ENCODE measurements at places on chromosomes 1 and 21. TPM values are rescaled to one million over a fixed set of nuclear protein-coding genes. Genes with fewer than 3 reads are reported as not detected.

The FOXO6 gene
- total RNA-seq = 1.7 TPM

The LCE6A gene
- total RNA-seq = not detected

The RUNX3 gene
- total RNA-seq = 2.0 TPM

The ITLN2 gene
- total RNA-seq = not detected

The PPP1R12B gene
- total RNA-seq = 271 TPM

GRCh38 chr1:174204697-174205308 lies 45.5 kb downstream of the RABGAP1L start:
- no peak for DNase-seq

GRCh38 chr1:206651958-206652890 lies 16.9 kb downstream of the DYRK3 start:
- DNase-seq = no peak

- no peak for DNase-seq
Observed at GRCh38 chr1:30715216-30715615, 8.2 kb downstream of the MATN1 start.

DNA sequence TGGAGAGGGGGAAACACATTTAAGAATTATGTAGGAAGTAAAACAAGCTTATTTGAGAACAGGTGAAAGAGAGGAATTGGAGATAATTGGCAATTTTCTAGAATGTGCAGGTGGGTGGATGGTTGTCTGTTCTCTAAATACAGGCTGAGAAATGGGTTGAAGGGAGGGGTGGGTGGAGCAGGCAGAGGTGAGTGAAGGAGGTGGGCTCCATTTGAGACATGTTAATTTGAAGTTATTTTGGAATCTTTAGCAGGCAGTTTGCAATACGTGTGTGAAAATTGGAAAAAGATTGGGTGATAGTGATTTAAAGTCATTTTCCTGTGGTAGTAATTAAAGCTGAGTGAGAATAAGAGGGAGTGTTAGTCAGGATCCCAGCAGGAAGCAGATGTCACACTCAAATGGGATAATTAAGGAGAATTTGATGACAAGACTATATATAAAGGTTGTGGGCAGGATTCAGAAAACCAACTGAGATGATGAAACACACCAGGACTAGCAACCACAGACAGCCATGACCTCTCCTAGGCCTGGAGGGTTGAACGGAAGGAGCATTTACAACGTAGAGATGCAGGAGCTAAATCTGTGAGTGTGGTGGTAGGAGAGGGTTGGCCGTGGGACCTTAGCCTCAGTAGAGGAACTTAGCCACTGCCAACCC lies 40.6 kb downstream of the CHRM3 start:
- no peak for DNase-seq

GRCh38 chr1:12610305-12610935 lies 7.6 kb downstream of the DHRS3 start:
- DNase-seq = no peak

DNA sequence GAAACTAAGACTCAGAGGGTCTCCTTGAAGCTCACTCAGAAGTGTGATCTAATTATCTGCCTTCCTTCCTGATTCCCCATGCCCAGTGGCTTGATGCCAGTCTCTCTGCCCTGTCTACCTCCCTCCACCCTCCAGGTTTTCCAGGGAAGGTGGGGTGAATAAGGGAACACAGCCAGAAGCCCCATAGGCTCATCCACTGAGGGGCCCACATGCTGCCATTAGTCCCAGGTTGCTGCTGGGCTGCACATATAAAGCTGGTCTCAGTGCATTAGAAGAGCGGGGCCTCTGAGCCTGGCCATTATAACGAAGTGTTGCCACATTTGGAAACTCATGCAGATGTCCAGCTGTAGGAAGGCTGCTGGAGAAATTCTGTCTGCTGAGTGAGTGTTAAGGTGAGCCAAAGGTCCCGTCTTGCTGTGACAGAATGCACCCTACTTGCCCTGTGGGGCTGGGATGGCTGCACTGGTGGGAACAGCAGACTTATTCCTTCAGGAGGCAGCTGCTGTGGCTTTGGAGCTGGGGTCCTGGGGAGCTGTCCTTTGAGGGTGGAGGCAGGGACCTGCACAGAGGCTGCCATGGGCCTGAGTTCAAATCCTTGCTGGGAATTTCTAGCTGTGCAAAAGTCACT lies 2.9 kb downstream of the ADORA1 start:
- DNase-seq = peak; percentile 48

- no peak for DNase-seq
Observed at GRCh38 chr1:207239874-207240273, 81.6 kb upstream of the CD55 start.

DNA sequence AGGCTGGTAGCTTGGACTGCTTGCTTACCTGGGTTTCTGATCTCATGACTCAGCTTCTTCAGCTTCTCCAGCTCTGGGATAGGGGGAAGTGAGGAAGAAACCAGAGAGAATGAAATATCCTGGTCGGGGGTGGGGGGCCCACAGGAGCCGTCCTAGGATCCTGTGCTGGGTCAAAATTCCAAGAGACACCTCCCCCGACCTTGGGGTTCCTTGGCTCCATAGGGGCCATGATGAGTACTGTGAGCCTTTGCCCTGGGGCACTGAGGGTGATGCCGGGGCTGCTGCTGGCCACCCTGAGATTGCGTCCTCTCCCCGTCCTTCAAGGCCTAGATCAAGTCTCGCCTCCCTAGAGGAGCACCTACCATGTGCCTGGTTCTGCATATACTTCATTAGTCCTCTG lies 40.0 kb downstream of the MYOM3 start:
- DNase-seq = no peak

- DNase-seq = no peak
Observed at GRCh38 chr1:223264529-223264928, 99.4 kb downstream of the SUSD4 start.

DNA sequence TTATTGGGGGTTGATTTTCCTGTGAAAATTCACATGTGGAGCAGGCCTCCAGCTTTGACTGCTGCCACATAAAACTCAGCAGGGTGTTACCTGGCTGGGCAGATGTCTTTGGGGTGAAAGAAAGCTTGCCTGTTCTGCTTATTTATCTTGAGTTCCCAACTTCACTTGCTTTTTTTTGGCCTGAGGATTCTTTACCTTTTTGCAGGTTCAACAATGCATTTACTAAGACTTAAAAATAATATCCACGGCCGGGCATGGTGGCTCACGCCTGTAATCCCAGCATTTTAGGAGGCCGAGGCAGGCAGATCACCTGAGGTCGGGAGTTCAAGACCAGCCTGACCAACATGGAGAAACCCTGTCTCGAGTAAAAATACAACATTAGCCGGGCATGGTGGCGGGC lies 509.1 kb downstream of the KIF26B start:
- no peak for DNase-seq

DNA sequence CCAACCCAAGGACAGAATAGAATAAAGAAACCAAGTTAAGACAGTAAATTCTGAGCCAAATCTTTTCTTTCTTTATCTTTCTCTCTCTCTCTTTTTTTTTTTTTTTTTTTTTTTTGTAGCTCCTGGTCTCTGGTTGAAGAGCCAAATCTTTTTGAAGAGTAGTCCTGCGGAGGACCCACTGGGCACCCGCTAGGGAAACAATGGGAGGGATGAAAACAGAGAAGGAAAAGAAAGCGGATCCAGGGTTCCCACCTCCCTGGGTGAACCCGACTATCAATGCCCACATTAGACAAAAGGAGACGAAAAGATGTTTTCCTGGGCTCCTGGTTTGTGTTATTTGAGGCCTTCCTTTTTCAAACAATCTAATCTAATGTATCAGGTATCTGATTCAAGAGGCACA lies 49.8 kb upstream of the FBXO28 start:
- no peak for DNase-seq

GRCh38 chr1:6353955-6354658 lies 39.5 kb downstream of the ACOT7 start:
- no peak for DNase-seq

DNA sequence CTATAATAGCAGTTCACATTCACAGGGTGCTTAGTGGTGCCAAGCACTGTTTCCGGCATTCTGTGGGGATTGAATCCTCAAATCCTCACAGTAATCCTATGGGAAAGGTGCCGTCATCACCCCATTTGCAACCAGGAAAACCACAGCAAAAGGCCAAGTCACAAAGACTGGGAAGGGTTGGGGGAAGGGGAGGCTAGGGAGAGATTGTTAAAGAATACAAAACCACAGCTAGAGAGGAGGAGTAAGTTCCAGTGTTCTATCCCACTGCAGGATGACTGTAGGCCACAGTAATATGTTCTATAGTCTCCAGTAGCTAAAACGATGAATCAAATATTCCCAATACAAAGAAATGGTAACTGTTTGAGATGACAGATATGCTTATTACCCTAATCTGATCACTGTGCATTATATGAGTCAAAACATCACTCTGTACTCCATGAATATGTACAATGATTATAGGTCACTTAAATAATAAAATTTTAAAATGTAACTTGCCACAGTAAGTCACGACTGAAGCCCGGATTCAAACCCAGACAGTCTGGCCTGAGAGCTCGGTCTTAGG lies 256.8 kb downstream of the TOMM20 start:
- no peak for DNase-seq

DNA sequence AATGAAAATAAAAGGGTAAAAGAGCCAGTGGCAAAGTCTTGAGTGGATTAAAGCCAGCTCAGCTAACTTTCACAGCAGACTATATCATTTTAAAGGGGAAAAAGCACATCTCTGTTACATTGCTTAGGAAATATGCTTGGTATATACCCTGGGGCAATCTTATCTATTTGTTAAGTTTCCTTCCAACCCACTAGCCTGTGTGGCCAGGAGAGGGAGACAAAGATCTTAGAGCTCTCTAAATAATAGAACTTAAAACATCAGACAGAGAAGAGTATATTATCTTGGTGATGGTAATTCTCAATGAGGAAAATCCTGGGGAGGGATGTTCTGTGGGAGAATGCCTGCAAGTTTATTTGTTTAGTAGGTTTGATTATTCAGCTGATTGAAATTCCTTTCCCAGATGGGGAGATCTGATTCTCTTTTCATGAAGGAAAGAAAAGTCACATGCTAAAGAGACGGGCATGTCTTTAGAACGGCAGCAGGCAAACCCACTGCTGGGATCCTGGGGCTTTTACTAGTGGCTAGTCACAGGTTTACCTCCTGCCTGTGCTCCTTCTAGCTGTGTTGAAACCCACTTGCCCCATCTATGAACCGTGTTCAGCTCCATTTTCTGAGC lies 3.6 kb downstream of the KCNE2 start:
- DNase-seq = peak; percentile 60

- DNase-seq = no peak
Observed at GRCh38 chr1:36115200-36115669, 9.8 kb downstream of the COL8A2 start.

DNA sequence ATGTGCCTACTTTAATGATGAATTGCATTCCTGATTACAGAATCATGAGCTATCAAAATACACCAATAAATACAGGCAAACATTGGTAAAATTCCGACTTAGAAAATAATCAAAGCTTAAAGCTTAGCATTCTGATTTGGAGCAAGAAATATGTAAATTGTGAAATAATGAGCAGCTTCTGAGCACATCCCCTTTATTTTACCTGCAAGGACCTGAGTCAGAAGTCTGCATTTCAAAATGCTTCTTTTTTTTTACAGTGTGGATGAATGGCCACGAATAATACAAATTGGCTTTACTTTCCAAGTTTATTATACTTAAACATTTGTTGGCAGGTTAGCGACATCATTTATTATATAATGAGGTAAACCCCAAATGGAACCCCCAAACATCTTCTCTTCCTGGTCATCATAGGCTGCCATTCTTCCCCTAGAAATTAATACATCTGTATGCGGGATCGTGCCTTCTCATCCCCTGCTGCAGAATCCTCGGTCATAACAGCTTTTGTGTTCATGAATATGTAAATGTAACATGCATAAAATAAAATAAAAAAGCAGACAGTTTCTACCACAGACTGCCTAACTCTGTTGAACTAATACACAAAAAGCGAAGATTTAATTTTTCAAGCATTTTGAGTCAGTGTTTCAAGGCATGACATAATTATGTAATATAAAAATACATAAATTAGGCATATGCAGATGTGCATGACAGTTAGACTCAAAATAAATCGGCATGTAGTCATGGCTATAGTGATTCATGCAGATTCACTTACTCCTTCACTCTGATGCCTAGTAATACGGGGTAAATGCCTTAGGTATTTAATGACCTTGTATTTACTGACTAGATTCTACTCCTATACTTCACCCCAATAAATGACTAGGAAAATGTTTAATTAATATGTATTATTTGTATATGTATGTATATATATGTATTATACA lies 339.7 kb downstream of the USP25 start:
- DNase-seq = no peak

- no peak for DNase-seq
Observed at GRCh38 chr1:171185091-171185490, at the start of gene FMO2. Gene FMO2 (plus strand): TSS chr1:171185300. CDS start chr1:171185714, 414 bp downstream.

- no peak for DNase-seq
Observed at GRCh38 chr1:27811741-27812500, 18.7 kb upstream of the PPP1R8 start.

DNA sequence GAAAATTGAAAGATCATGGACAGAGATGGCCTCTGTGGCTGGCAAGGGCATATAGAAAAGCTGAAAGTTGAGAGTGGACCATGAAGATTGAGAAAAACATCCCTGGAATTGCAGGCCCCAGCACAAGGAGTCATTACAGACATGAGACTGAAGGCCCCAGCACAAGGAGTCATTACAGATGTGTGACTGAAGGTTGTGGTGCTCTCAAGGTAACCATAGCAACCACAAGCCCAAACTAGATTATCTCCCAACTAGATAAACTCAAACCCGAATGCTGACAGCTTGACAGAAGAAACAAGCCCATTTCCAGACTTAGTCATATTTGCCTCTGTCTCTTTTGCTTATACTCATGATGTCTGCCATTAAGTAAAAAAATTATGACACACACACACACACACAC lies 1252.1 kb upstream of the ADGRL4 start:
- DNase-seq = no peak

DNA sequence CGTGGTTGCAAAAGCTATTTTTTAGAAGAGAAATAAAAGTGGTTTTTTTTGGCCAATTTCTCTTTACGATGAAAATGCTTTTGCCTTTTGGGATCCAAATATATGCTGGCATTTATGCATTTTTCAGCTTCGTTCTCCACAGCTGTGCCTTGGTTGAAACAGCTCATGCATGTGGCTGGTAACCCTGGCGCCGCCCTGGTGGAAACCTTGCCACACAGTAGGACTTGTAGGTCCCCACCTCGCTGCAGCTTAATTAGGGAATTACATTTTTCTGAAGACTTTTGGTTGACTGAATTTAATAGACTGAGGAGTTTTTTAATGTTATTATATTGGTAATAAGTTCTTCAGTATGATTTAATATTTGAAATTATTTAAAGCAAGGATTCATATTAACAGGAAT lies 12.7 kb upstream of the PCP4 start:
- DNase-seq = no peak

DNA sequence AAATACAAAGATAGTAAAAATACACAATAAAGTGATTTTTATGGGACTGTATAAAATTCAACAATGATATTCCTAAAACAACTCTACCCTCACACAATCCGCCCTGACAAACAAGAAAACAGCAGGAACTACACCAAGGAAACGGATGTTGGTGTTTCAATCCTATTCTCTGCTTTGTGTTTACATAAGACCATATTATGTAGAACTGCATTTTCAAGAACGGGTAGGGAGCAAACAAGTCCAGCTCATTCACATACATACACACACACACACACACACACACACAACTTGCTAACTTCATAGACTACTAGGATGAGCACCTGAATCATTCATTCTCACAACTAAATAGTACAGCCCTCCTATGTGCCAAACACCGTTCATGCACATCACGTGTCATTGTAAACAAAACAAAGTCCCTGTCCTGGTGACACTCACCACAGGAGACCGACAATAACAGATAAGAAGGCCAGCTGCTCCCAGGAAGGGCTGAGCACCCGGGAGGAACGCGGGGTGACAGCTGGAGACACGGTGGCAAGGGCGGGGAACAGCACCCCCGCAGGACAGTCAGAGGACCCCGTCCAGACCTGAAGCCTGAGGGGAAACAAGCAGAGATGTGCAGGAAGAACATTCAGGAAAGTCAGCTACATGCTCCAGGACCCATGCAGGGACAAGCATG lies 43.0 kb downstream of the NPHP4 start:
- no peak for DNase-seq

Measured in sciatic nerve (tissue), 2 donors.